ENCODE measurements at places on chromosomes 2 and 18. TPM values are rescaled to one million over a fixed set of nuclear protein-coding genes. Genes with fewer than 3 reads are reported as not detected.

Gene CFAP221
- 0.68 TPM for polyA plus RNA-seq

Gene GAL3ST2
- polyA plus RNA-seq, result not detected

Gene ANKRD36C
- polyA plus RNA-seq, result 1.5 TPM

DNA sequence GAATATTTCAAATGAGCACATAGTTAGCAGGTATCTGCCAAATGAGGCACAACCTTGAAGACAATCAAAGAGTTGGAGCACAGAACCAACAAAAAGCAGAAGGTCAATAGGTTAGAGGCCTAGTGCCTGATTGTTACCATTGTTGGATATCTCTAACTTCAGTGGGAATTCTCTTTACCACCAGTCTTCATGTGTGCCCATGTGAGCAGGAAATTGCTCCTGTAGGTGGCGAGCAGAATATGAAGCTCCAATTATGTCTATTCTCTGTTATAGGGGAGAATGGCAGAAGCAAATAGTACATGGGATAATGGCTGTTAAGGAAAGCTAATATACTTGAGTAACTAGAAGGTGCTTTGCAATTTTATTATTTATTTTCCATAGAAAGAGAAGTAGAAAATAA lies 14.9 kb upstream of the ZNF385B start:
- DNase-seq, result no peak

DNA sequence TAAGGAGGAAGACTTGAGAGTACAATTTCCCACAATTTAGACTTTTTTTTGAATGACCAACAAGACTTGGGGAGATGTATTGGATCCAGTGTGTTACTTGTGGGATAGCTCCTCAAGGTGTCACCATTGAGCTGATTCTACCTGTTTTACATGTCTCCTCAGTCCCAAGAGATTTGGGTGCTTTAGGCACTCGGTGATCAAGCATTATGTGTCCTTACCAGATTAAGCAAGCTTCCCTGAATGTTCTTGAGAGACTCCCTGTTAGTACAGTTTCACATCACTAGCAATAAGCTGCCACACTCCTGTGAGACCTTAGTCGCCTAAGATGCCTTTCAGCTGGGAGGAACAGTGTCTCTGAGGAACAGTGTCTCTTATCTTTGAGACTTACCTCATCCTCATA lies 384.3 kb upstream of the SYT4 start:
- DNase-seq, result peak; percentile 59

DNA sequence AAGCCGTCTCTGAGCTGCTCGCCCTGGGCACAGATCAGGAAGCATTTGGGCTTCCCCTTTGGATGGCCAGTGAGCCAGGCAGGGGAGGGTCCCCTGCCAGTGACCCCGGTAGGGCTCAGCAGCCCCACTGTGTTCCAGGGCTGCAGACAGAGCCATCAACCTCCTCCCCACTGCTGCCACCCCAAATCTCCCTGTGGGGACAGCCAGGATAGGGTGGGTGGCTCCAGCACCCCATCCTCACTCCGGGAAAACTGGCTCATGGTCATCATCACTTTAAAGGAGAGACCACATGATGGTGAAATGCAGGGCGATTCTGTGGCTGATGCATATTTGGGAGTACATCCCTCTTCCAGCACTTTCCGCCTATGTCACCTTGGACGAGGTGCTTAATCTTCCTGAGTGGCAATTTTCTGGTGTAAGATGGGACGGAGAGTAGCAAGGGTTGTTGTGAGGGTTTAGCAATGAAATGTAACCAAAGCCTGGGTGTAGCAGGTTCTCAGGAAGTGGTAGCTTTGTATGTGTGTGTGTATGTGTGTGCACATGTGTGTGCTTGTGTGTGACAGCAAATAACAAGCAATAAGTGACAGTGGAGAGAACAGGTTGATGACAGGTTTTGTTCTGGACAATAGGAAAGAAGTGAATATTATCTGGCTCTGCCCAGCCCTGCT lies 61.8 kb downstream of the ACAA2 start:
- peak; percentile 44 for DNase-seq

DNA sequence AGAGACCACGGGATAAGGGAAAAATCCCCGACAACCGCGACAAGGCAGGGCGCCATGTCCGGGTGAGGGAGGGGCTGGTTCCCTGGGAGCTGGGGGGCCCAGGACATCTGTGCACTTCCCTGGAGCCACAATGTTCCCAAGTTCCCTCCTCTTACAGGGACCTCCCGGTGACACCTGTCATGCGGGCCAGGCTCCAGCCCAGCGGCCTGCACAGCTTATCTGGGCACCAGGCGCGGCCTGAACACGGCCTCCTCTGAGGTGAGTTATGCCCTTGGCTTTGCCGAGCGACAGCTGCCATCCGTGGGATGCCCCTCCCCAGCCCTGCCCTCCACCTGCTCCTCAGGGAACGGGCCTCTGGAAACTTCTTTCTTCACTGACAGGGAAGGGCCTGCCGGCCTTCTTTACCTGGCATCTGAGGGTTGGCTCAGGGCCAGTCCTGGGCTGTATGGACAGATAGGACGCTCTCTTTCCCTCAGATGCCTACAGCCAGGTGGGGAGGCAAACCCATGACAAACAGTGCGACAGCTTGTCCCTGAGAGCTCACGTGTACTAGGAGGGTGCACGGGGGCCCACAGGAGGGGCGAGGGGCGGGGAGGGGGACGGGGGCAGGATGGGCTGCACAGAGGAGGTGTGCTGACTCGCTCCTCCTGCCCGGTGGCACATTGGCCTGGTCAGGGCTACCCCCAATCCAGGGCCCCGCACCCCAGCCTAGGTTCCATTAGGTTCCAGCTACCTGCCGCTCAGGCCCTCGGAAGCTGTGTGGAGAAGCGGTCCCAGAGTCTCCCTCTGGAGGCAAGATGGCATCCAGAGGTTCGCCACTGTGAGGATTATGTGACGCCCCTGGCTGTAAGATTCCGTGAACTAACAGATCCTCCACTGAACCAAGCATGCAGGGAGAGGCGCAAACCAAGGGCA lies 34.9 kb upstream of the HPCAL1 start:
- peak; percentile 71 for DNase-seq

DNA sequence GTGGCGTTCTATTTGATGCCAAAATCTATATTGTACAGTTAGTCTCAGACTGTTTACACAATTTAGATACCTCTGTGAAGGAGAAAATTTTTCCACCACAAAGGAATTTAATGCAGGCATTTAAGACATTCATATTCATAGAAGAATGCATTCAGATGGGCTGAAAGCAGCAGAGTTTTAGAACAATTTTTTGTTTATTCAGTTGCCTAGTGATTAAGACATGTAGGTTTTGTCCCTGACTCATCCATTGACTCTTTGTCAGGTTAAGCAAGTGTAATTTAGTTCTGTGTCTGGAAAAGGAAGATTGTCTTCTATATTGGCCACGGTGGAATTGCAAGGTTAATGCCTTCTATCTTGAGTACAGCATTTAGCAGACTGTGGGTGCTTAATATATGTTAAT lies 515.0 kb downstream of the PARD3B start:
- no peak for DNase-seq

DNA sequence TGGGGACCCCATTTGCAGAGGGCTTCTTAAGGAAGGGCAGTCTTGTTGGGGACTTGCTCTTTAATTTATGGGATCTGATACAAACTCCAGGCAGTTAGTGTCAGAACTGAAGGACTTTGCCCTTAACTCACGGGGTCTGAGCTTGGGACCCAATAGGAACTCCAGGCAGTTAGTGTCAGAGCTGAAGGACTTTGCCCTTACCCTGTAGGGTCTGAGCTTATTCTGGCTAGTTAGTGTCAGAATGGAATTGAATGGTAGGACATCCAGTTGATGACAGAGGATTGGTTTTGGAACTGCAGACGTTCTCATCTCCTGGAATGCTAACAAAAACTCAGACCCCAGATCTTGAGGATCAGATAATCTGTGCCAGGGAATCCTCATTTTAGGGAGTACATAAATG lies 256.9 kb upstream of the COPS8 start:
- no peak for DNase-seq

- no peak for DNase-seq
Measured at GRCh38 chr18:37330173-37330572, 235.4 kb downstream of the CELF4 start.

- DNase-seq, result peak; percentile 7
Measured at GRCh38 chr18:54532222-54532621, 58.8 kb upstream of the DYNAP start.

Measured in stomach (tissue), 19 donors.